ENCODE measurements at places on chromosomes 16 and 17. TPM values are rescaled to one million over a fixed set of nuclear protein-coding genes. Genes with fewer than 3 reads are reported as not detected.

CA7 gene
- total RNA-seq = not detected

- no peaks in the 10 kb centered on the region for H3K27me3 ChIP-seq
- H3K4me3 ChIP-seq = no peak overlapping the region
- H3K36me3 ChIP-seq = no peaks in the 10 kb centered on the region
- no peak overlapping the region for H3K27ac ChIP-seq
- no peaks in the 10 kb centered on the region for H3K4me1 ChIP-seq
Observed at GRCh38 chr16:1900452-1900774, 17.8 kb downstream of the HS3ST6 start.

OTOP2 gene
- not detected for total RNA-seq

- no peaks in the 10 kb centered on the region for H3K36me3 ChIP-seq
- H3K27ac ChIP-seq = no peak overlapping the region
- no peaks in the 10 kb centered on the region for H3K4me1 ChIP-seq
- DNase-seq = no peak
Observed at GRCh38 chr16:67270931-67271338, 8.4 kb upstream of the PLEKHG4 start.

DPEP3 gene
- 0.18 TPM for total RNA-seq

P2RX5 gene
- total RNA-seq = 9.8 TPM

GRCh38 chr16:75225678-75226515 is 7.1 kb downstream of the CTRB1 start:
- H3K4me3 ChIP-seq = no peak overlapping the region
- H3K27me3 ChIP-seq = no peaks in the 10 kb centered on the region
- H3K36me3 ChIP-seq = no peaks in the 10 kb centered on the region

- H3K4me3 ChIP-seq = no peak overlapping the region
- H3K27ac ChIP-seq = no peak overlapping the region
- no peak for DNase-seq
- no peaks in the 10 kb centered on the region for H3K36me3 ChIP-seq
Observed at GRCh38 chr16:12815361-12815760, 11.7 kb upstream of the CPPED1 start.

- no peak for DNase-seq
- H3K27ac ChIP-seq = no peak overlapping the region
- H3K4me3 ChIP-seq = no peak overlapping the region
- peaks cover 45% of the 10 kb centered on the region for H3K4me1 ChIP-seq
Observed at GRCh38 chr17:59333836-59334235, 2.4 kb downstream of the YPEL2 start.

DNA sequence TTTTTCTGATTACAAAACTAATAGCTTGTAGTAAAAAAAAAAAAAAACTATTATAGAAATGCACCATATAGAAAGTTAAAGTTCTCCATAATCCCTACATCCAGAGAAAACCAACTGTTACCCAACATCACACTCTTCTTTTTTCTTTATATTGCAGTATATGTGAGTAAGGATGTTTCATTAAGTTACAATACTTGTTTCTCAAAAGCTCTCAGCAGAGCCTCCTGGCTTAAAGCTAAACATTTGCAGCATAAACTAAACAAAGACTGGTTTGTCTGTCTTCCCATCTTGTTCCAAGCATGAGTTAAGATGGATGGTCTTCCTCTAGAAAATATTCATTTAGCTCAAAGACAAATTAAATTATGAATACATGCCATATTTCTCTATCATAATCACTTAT is 25.2 kb downstream of the GRB2 start:
- no peak for DNase-seq
- peaks cover 30% of the 10 kb centered on the region for H3K4me1 ChIP-seq
- no peaks in the 10 kb centered on the region for H3K27me3 ChIP-seq
- no peak overlapping the region for H3K4me3 ChIP-seq

GRCh38 chr17:37826497-37827430 is 81.9 kb upstream of the HNF1B start:
- no peak overlapping the region for H3K4me3 ChIP-seq
- no peaks in the 10 kb centered on the region for H3K36me3 ChIP-seq
- DNase-seq = no peak
- H3K4me1 ChIP-seq = no peaks in the 10 kb centered on the region
- H3K27ac ChIP-seq = no peak overlapping the region

DNA sequence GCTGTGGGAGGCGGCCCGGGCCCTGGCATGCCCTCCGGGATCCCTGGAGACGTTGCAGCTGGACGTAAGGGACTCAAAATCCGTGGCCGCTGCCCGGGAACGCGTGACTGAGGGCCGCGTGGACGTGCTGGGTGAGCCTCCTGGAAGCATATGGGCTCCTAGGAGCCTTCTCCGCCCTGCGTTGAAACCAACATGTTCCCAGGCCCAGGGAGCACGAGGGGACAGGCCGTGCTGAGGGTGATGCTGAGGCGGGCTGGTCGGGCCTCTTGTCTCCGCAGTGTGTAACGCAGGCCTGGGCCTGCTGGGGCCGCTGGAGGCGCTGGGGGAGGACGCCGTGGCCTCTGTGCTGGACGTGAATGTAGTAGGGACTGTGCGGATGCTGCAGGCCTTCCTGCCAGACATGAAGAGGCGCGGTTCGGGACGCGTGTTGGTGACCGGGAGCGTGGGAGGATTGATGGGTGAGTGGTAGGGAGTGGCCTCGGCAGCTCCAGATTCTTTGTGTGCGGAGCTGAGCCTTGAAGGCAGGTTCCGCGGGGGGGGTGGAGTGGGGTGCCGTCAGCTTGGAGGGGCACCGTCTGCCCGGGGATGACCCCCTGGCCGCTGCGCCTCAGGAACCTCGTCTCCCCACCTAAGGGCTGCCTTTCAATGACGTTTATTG is 567 bp downstream of the HSD17B1 start:
- H3K4me3 ChIP-seq = no peak overlapping the region
- no peaks in the 10 kb centered on the region for H3K27me3 ChIP-seq
- no peaks in the 10 kb centered on the region for H3K36me3 ChIP-seq
- H3K4me1 ChIP-seq = peaks cover 17% of the 10 kb centered on the region
- no peak for DNase-seq

DNA sequence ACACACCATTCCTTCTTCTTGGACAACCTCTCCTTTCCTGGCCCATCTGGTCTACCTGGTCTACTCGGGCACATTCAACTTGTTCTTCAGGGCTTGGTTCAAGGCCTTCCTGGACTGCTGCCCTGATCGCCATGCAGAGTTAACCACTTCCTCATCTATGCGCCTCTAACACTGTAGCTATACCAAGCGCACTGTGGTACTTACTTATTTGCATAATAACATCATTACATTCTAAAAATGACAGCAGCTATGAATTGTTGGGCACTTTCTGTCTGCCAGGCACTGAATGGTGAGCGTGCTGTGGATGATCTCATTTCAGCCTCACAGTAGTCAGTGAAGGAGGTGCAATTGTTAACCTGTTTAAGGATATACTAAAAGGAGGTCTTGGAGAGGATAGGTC is 66.9 kb upstream of the SDK2 start:
- DNase-seq = no peak
- no peak overlapping the region for H3K4me3 ChIP-seq
- no peak overlapping the region for H3K27ac ChIP-seq
- H3K36me3 ChIP-seq = no peaks in the 10 kb centered on the region
- H3K4me1 ChIP-seq = peaks cover 10% of the 10 kb centered on the region

DNA sequence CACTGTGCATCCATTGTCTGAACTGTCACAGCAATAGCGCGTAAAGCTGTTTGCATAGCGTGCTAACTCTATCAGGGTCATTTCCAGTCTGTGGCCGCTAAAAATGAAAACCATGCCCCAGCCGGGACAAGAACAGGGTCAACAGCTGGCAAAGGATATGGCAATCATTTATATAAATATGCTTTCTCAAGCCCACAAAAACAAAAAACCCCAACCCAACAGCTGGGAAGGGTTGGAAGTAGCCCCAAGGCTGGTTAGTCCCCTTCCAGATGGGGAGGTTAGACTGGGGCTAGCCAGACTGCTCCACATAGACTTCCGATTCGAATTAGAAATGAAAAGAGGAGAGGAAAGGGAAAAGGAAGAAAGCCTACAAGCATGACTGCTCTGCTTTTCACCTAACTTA is 203.3 kb upstream of the TBX2 start:
- H3K27me3 ChIP-seq = no peaks in the 10 kb centered on the region
- no peak overlapping the region for H3K27ac ChIP-seq
- H3K4me3 ChIP-seq = no peak overlapping the region
- no peak for DNase-seq
- H3K36me3 ChIP-seq = no peaks in the 10 kb centered on the region
- H3K4me1 ChIP-seq = no peaks in the 10 kb centered on the region

GRCh38 chr16:8430401-8430800 is 159.9 kb downstream of the TMEM114 start:
- H3K4me1 ChIP-seq = no peaks in the 10 kb centered on the region
- H3K27ac ChIP-seq = no peak overlapping the region
- no peak overlapping the region for H3K4me3 ChIP-seq
- H3K27me3 ChIP-seq = no peaks in the 10 kb centered on the region
- no peaks in the 10 kb centered on the region for H3K36me3 ChIP-seq

DNA sequence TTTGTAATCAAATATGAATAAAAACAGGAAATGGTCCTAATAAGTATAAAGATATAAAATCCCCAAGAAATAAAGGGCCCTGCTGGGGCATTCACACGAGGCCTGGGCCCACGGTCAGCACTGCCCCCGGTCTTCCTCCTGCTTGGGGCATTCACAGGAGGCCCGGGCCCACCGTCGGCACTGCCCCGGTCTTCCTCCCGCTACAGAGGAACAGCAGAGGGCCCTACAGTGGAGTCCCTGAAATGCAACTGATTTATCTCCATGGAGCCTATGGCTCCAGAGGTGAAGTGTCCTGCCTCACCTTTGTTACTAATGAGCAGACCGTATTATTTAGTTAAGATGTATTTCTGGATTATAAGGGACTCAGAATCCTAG is 46.5 kb downstream of the MAP1LC3B start:
- peaks cover 18% of the 10 kb centered on the region for H3K4me1 ChIP-seq
- no peaks in the 10 kb centered on the region for H3K36me3 ChIP-seq
- DNase-seq = no peak
- H3K27me3 ChIP-seq = no peaks in the 10 kb centered on the region
- H3K4me3 ChIP-seq = no peak overlapping the region

ZG16 gene
- not detected for total RNA-seq

DNA sequence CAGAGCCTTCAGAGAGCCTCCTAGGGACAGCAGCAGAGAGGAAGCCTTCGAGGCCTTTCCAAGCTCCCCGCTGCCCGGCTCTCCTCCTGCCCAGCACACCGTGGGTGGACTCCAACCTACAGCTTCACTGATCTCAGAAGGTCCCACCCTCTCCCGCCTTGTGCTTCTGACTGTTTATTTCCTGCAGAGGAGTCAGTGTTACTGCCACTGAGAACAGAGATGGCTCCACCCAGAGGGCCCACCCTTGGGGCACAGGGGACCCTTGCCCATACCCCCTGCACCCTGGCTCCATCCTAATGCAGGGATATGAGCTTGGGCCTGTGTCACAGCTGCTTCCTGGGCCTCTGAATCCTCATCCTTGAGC is 52.8 kb upstream of the TOB1 start:
- DNase-seq = peak; percentile 15
- H3K4me3 ChIP-seq = peak overlapping the region; percentile 26
- H3K27ac ChIP-seq = peak overlapping the region; percentile 69

- no peak for DNase-seq
- H3K4me3 ChIP-seq = no peak overlapping the region
- no peaks in the 10 kb centered on the region for H3K4me1 ChIP-seq
Observed at GRCh38 chr16:3730161-3731125, 13.1 kb upstream of the TRAP1 start.

MYH11 gene
- total RNA-seq = not detected

ZNF469 gene
- total RNA-seq = 1.5 TPM

C16orf87 gene
- 22.8 TPM for total RNA-seq

DNA sequence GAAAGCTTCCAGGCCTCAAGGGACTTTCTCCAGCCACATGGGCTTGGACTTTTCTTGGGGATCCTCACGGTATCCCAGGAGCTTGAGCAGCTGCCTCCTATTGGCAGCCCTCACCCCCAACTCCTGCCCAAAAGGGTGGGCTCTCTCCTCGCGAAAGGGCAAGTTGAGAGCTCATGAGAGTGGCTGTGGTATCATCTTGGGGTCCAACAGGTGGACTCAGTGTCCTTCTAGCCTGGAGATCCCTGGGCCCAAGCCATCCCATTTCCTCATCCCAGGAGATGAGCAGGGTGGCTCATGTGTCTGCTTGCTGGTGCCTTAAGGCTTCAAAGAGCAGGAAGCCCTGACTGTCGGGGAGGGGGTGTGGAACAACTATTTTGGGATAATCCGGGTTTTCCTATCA is 17.7 kb downstream of the TBX4 start:
- no peak overlapping the region for H3K4me3 ChIP-seq
- H3K27me3 ChIP-seq = no peaks in the 10 kb centered on the region
- no peak overlapping the region for H3K27ac ChIP-seq
- H3K36me3 ChIP-seq = no peaks in the 10 kb centered on the region
- no peaks in the 10 kb centered on the region for H3K4me1 ChIP-seq

GRCh38 chr17:73304971-73305812 is 6.6 kb downstream of the CDC42EP4 start:
- H3K27me3 ChIP-seq = no peaks in the 10 kb centered on the region
- peaks cover 6% of the 10 kb centered on the region for H3K4me1 ChIP-seq
- DNase-seq = no peak
- no peaks in the 10 kb centered on the region for H3K36me3 ChIP-seq
- H3K4me3 ChIP-seq = no peak overlapping the region

KRTAP2-3 gene
- not detected for total RNA-seq

- H3K27me3 ChIP-seq = no peaks in the 10 kb centered on the region
- no peak overlapping the region for H3K27ac ChIP-seq
- DNase-seq = no peak
- no peak overlapping the region for H3K4me3 ChIP-seq
- no peaks in the 10 kb centered on the region for H3K36me3 ChIP-seq
Observed at GRCh38 chr16:75402159-75402820, 31.0 kb downstream of the CFDP1 start.

GRCh38 chr16:28014851-28015250 is 48.7 kb downstream of the GSG1L start:
- no peaks in the 10 kb centered on the region for H3K4me1 ChIP-seq
- no peak overlapping the region for H3K4me3 ChIP-seq
- no peak for DNase-seq
- H3K27ac ChIP-seq = no peak overlapping the region
- peaks cover 5% of the 10 kb centered on the region for H3K27me3 ChIP-seq

GRCh38 chr17:30958187-30958586 is 12.7 kb upstream of the RNF135 start:
- no peak for DNase-seq
- no peaks in the 10 kb centered on the region for H3K4me1 ChIP-seq
- H3K4me3 ChIP-seq = no peak overlapping the region
- no peak overlapping the region for H3K27ac ChIP-seq

GRCh38 chr16:75555707-75556430 is at the start of gene TMEM231:
Gene TMEM231, minus strand, starts transcription at chr16:75556252. Its CDS starts 43 bp downstream, at chr16:75556209.
- peak within 1 kb of the TSS; percentile 58 for H3K27ac ChIP-seq
- H3K4me3 ChIP-seq = peak within 1 kb of the TSS; percentile 89
- DNase-seq = peak; percentile 98
- peaks cover 13% of the 10 kb centered on the region for H3K4me1 ChIP-seq
- H3K27me3 ChIP-seq = no peaks in the 10 kb centered on the region

ABCA5 gene
- total RNA-seq = 15.4 TPM
